Right ventricle myocardium superior (tissue), 1 donor: ENCODE measurements at places on chromosomes 2 and 18. TPM values are rescaled to one million over a fixed set of nuclear protein-coding genes. Genes with fewer than 3 reads are reported as not detected.

DNA sequence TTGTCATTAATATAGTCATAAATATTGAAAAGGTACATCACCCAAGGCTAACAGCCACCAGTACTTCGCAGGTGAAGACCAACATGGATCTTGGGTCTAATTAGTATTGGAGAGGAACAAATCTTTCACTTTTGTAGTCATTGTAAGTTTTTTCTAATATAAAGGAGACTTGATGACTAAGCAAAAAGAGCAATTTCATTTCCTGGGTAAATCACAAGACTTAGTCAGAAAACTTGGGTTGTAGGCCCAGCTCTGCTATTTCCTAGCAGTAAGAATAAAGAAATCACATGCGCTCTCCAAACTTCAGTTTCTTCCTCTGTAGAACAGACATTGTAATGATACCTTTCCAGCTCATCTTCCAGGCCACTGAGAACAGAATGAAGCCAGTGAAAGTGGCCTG, 40.9 kb downstream of the NRP2 start:
- no peak for DNase-seq

Gene RUFY4
- not detected for total RNA-seq

DNA sequence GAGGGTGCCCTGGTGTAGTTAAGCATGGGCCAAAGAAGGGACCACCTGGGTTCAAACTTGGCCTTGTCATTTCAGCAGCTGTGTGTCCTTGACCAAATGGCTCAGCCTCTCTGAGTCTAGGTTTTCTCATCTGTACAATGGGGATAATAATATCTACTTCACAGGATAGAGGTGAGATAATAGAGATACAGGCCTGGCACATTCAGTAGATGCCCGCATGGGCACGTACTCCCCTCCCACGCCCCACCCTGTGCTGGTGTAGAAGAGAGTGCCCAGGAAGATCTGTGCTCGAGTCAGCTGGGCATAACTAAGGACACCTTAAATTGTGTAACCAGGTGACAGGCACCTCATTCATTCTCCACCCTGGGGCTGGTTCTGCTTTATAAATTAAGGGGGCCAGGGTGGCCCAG, 8.4 kb upstream of the TMEM185B start:
- DNase-seq, result no peak

GRCh38 chr18:58625839-58626238, 3.1 kb downstream of the ALPK2 start:
- no peak for DNase-seq

DNA sequence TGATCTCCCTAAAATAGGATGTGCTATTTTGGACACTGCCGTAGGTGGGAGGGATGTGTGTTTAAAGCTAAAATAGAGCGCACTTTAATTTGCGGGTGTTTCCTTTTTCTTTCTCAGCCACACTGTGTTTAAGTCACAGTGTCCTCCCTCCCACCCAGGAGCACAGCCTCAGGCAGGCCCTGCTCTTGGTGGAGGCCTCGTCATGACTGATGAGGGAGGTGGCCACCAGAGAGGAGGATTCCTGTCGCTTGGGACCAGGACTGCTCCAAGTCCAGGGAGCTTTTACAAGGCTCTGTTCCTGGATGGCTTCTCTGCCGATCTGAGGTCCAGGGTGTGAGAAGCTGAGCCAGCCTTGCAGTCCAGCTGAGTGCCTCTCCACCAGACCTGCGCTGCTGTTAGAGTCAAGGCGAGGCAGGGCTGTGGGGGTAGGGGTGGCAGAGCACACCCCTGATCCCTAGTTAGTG, 33.5 kb downstream of the INPP4A start:
- DNase-seq, result no peak

GRCh38 chr2:140183056-140183765, 1403.0 kb upstream of the NXPH2 start:
- no peak for DNase-seq

Gene SIX3
- total RNA-seq, result not detected

- no peak for DNase-seq
These were observed 10.4 kb upstream of the NFATC1 start for GRCh38 chr18:79385326-79385707.

Gene TMEM17
- 1.7 TPM for total RNA-seq

GRCh38 chr2:147937744-147938349, 82.7 kb downstream of the ORC4 start:
- DNase-seq, result no peak

Gene SLC23A3
- 1.4 TPM for total RNA-seq

GRCh38 chr2:20523073-20523798, 76.4 kb downstream of the RHOB start:
- DNase-seq, result no peak

Gene IL18R1
- total RNA-seq, result 0.67 TPM

Gene PTH2R
- not detected for total RNA-seq

- DNase-seq, result no peak
These were observed 645.3 kb downstream of the NR4A2 start for GRCh38 chr2:155687181-155687580.

DNA sequence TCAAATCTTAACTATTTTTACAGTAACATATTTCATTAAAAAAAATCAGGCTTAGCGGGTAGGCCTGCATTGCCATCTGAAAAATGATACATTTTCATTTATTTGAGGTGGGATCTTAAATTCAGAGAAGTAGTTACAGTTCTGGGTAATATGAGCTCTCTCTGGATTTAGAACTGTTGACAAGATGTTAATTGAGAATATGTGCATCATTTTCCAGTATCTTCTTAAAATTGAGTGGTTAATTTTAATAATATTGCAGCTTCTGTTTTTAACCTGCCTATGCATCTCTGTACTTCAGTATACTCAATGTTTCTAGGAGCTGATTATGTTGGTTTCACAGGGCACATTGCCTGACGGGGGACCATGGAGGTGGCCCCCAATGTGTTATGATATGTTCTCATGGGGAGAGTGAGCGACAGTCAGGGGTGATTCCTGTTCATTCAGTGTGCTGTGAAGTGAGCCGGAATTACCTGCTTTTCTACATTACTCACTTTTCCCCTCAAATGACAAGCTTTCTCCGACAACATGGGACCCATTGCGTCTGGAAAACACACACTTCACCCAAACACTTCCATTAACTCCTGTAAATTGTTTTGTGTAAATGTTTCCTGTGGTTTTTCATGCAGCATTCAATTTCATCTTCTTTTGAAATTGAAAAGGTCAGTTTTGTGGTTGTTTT, 406.2 kb downstream of the MTX2 start:
- no peak for DNase-seq

Gene TUBB8B
- total RNA-seq, result not detected

Gene SCYGR2
- total RNA-seq, result not detected

GRCh38 chr2:207513551-207514257, 16.1 kb upstream of the CREB1 start:
- DNase-seq, result no peak

DNA sequence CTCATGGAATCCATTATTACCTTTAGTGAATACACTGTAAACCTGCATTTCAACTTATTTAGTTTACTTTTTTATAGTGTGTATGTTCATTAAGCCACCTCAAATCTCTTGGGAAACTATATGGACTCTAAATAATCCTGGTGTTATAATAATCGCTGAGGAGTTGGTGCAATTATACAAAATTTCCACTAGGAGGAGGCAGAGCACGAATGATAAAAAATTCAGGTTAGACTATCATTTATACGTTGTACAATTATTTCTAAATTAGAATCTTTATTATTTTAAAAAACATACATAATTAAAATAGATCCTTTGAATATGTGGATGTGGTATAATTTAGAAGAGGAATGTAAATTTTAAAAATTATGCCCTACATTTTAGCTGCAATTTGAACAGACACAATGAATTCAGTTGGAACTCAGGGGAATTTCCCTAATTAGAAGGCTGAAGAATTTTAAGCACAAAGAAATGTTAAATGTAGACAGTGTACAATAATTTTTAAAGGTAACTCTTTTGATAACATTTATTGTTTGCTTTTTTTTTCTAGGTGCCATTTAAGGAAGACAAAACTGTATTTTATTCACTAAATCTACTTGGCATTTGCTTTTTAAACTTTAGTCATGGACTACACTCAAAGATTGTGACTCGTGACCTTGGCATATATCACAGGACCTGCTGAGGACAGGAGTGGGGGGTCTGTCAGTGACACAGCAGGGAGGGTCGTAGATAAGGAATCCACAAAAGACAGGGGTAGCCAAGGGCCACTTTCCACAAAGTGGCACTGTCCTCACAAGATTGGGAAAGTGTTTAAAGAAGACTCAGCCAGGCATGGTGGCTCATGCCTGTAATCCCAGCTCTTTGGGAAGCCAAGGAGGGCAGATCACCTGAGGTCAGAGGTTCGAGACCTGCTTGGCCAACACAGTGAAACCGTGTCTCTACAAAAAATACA, 45.5 kb downstream of the RAB12 start:
- DNase-seq, result no peak

GRCh38 chr2:182435754-182436153, 8.9 kb upstream of the PDE1A start:
- no peak for DNase-seq

- no peak for DNase-seq
These were observed 102.9 kb downstream of the BABAM2 start for GRCh38 chr2:27993402-27993787.

DNA sequence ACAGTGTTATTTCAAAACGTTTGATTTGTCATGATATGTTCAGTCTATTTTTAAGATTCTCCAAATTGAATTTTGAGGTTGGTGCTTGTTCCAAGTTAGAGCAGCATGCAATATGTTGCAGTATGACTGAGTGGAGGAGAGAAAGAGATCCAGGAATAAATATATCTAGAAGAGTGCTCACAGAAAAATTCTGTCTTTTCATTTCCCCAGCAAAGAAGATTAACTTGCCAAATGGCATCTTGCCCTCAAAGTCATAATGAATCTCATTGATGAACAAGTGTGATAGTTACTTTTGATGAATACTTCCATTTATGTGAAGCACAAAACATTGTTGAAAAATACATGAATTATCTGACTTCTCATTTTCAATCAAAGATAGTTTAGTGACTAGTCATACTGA, 95.9 kb downstream of the KCNJ3 start:
- DNase-seq, result no peak

DNA sequence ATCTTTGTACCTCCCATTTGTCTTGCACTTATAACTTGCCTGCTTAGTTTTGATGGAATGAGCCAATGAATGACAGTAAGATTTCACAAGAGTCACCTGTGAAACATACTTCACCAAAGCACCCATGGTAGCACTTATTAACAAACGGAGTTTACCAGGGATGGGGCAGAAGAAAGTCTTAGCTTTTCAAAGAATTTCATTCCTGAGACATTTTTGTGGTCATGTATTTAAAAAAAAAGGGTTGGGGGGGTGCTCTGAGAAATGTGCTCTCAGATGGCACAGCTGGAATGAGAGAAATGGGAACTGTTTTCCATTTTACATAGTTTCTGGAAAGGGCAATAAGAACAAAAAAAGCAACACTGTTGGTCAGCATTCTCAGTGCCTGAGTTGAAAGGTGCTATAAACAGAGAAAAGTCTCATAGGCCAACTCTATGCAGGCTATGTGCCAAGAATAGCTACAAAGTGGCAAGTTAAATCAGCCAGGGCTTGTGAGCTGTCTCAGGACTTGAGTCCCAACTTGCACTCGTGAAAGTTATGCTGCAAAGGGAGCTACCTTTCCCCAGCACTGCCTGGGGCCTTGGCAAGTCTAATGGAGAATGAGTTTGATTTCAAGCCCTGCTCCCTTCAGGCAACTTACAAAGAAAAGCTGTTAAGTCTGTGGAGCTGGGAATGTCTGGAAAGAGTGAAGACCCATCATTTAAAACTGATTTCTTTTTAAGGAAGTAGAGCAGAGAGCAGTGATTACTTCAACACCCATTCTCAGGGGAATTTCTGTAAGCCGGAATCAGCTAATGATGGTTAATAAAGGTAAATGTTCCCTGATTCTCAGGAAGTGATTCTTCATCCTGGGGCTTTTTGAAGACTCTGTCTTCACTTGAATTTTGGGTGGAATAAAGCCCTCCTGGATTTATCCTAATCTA, 170.6 kb downstream of the SLC8A1 start:
- no peak for DNase-seq

DNA sequence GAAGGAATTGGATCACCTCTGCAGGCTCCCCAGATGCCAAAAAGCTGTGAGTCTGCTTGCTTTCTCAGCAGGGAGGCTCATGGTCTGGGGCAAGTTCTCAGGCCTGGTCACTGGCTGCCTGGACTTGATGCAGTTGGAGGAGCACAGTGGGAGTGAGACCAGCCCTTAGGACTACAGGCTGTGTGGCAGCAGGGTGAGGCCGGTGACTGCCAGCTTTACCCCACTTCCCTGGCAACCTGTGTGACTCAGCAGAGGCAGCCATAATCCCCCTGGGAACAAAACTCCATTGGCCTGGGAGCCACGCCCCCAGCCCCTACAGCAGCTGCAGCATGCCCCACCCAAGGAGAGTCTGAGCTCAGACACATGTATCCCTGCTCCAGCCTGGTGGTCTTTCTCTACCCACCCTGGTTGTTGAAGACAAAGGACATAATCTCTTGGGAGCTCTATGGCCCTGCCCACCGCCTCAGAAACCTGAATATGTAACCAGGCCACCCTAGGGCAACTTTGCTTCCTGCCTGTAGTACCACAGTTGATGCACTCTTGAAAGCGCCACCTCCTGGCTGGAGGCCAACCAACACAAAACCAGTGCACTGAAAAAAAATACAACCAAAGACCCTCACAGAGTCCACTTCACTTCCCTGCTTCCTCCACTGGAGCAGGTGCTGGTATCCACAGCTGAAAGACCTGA, 106.8 kb upstream of the SPATS2L start:
- no peak for DNase-seq

Gene NETO1
- total RNA-seq, result not detected

DNA sequence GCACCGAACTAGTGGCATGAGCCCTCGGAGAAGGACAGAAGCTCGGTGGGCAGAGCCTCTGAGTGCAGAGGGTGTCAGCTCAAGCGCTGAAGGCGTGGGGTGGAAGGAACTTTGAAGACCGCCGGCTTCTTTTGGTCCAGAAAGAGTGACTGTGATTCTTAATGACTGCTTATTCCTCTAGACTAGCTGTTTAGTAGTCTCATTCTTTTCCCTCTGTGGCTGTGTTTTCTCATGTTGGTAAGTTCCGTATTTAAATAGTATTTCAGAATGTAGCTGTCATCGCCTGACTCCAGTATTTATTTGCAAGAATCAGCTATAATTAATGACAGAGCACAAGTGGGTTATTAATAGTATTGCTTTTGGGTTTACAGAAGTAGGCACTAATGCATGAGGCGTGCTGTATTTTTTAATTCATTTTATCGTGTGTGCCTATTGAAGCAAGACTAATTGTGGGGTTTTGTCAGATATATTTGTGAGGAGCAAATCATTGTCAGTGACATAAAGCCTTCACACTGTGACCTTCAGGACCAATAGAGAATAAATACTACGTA, 80.8 kb upstream of the NFATC1 start:
- no peak for DNase-seq

DNA sequence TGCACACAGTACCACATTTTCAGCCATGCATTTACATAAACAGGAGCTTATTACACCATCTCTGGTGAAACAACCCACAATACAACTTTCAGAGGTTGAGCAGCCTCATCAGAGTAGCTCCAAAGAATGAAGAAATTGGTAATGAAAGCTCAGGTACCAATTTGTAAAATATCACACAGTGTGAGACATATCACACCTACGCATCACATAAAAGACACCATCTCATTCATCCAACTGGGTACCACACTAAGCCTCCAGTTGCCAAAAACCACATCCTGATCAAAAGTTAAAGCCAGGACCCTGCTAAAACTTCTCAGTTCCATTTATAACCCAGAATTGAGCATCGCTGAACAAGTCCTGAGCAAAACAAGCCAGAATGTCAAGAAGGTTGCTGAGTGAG, 4.6 kb downstream of the TMEM163 start:
- no peak for DNase-seq
